ENCODE measurements at places on chromosomes 3 and 15. TPM values are rescaled to one million over a fixed set of nuclear protein-coding genes. Genes with fewer than 3 reads are reported as not detected.

IL16 gene
- 1.4 TPM for total RNA-seq

PEAK1 gene
- total RNA-seq, result 82.3 TPM

RFTN1 gene
- total RNA-seq, result 78.3 TPM

TM4SF4 gene
- total RNA-seq, result not detected

RBP2 gene
- not detected for total RNA-seq

CIAO2A gene
- total RNA-seq, result 45.4 TPM

MUSTN1 gene
- total RNA-seq, result not detected

CAMP gene
- not detected for total RNA-seq

DISP2 gene
- 3.9 TPM for total RNA-seq

PYGO1 gene
- 4.7 TPM for total RNA-seq

GRM7 gene
- total RNA-seq, result not detected

TMCO5A gene
- not detected for total RNA-seq

TEX55 gene
- not detected for total RNA-seq

GOLGA8A gene
- 13.2 TPM for total RNA-seq

KIF7 gene
- total RNA-seq, result 5.1 TPM

C3orf70 gene
- 2.4 TPM for total RNA-seq

LRRC34 gene
- 0.19 TPM for total RNA-seq

TUSC7 gene
- not detected for total RNA-seq

TIMP4 gene
- total RNA-seq, result not detected

SPINK8 gene
- total RNA-seq, result not detected

PIGZ gene
- total RNA-seq, result 10.6 TPM

ATP11B gene
- total RNA-seq, result 42.6 TPM

GREM1 gene
- total RNA-seq, result 58.2 TPM

LHFPL4 gene
- not detected for total RNA-seq

SHF gene
- total RNA-seq, result 2.8 TPM

DZIP1L gene
- 3.5 TPM for total RNA-seq

ZBTB47 gene
- total RNA-seq, result 19.1 TPM

SLC51A gene
- not detected for total RNA-seq

RIOX2 gene
- total RNA-seq, result 18.3 TPM

CCR9 gene
- total RNA-seq, result not detected

WNT7A gene
- total RNA-seq, result 0.24 TPM

PRSS50 gene
- not detected for total RNA-seq

ANKUB1 gene
- not detected for total RNA-seq

CAV3 gene
- total RNA-seq, result not detected
